GM13977 (cell line): ENCODE measurements at places on chromosomes 1 and 21.

DNA sequence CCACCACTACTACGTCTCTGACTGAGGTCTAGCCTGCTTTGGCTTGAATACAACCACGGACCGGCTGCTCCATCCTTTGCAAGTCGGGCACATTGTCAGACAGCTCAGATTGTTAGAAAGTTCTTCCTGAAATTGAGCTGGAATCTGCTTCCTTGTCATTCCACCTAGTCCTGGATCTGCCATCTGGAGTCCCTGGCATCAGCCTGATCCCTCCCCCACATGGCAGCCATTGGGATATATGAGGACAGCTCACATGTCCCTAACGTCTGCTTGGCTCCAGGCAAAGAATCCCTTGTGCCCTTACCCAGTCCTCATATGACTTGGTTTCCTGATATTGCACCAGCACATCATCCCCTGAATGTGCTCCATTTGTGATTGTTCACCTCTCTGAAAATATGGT lies 56.3 kb upstream of the SYT6 start:
- DNase-seq = no peak

- DNase-seq = no peak
These were observed 1817.1 kb downstream of the BRINP3 start for GRCh38 chr1:188660572-188660971.

GRCh38 chr1:26536081-26536480 lies 6.5 kb downstream of the RPS6KA1 start:
- DNase-seq = no peak

GRCh38 chr1:147245129-147245528 lies 2.6 kb downstream of the CHD1L start:
- no peak for DNase-seq

DNA sequence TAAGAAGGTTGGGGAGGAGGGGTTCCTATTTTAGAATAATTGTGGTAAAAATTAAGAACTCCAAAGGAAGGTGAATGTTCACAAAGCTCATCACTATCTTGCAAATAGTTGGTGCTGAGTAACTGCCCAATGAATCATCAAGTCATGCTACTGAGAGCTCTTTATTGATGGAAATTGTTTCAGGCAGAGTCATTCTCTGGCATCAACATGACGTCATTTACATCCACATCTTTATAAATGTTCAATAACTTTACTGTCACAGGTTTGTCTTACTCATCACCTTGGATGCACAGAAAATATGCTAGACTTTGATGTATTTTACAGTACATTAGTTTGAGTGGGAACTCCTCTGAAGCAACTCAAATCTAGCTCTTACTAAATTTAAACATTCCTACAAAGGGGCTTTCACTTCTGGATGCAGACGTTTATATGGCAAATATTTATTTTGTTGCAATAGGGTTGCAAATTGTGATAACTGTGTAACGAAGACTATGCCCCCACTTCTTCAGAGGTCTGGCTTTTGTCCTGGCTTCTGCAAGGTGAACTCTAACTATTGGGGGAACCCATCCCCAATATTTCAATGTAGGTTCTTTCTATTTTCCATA lies 273.7 kb upstream of the AJAP1 start:
- DNase-seq = no peak

DNA sequence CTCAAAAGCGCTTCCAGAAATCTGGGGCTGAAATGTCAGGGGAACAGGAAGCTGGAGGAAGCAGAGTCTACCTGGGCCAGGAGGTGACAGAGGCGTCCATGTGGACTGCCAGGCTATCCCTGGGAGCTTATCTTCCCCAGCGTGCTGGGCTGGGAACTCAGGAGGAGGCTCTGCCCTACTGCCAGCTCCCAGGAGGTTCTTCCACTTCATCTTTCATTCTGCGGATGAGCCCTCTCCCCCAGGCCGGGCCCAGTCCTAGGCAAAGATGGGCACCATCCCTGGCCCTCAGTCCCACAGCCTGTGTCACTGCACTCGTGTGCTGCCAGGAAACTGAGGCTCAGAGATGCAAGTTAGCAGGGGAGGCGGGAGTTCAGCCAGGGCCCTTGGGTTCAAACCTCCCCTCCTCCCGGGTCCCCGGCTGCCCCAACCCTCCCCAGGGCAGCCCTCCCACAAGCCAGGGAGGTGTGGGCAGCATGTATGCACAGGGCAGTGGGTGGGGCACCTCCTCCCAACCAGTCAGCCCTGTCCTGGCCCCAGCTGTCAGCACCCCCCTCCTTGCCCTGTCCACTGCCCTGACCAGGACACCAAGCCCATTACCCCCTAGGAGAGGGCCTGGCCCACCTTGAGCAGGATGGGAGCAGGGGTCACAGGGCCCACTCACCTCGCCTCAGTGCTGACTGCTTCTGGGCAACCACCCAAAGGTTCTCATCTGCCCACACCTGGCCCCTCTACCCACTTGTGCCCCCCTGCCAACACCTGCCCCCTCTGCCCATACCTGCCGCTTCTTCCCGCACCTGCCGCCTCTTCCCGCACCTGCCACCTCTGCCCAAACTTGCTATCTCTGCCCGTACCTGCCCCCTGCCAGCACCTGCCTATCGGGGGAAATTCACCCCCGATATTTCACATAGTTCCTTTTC lies 226.0 kb downstream of the NPHP4 start:
- DNase-seq = no peak

DNA sequence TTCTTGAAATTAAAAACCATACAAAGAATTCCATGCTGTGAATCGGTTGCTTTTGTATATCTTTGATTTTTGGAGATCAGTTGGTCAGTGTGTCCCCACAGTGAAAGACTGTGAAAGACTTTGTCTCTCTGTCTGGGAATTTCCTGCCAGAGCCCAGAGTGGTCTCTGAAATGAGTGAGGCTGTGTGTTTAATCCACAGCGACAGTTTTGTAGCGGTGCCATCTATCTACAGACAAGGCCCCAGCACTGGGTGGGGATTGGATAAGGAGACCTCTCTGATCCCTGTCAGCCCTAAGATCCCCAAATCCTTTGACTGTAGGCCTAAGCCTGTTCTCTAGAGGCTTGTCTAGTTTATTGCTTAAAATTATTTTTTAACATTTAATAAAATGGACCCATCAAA lies 10.3 kb downstream of the GPR25 start:
- no peak for DNase-seq

GRCh38 chr1:71566413-71566812 lies 485.6 kb upstream of the ZRANB2 start:
- no peak for DNase-seq

DNA sequence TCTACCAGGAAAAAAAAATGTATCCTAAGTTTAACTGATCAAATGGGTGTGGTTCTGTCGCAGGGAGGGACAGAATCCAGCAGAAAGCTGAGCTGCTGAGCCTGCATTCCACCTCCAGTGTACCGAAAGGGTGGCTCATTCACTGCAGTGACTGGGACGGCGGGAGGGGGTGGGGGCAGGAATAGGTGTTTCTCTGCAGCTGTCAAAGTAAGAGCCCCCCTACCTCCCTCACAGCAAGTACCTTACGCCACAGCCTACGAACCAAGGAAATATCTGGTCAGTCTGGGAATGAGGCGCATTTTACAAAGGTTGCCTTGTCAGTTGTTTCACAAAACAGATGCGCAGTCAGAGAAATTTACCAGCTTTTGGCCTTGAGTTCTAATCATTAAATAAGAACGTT lies 1.7 kb downstream of the S100B start:
- DNase-seq = no peak

DNA sequence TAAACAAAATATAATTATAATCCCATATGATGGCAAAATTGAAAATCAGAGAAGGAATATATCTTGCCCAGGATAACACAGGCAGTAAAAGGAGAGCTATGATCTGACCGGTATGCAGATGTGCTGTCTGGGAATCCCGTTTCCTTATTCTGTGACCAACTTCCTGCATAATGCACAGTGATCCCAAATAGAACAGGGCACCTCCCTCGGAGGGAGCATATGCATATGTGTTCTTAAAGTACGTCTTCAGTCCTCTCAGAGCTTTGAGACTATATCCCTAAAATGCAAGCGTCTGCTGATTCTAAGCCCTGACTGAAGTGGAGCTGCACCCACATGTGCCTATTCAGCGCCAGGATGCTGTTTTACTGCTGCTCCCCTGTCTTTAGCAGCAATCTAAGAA lies 366.1 kb upstream of the PTBP2 start:
- no peak for DNase-seq

DNA sequence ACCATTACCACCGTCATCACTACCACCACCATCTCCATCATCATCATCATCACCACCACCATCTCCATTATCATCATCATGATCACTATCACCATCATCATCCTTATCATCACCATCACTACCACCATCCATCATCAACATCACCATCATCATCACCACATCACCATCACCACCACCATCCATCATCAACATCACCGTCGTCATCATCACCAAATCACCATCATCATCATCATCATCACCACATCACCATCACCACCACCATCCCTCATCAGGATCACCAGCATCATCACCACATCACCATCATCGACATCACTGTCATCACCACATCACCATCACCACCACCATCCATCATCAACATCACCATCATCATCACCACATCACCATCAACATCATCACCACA lies 203.0 kb upstream of the VAMP3 start:
- no peak for DNase-seq

- DNase-seq = no peak
These were observed 62.7 kb upstream of the BRINP3 start for GRCh38 chr1:190540366-190540765.
